ENCODE measurements at places on chromosomes 12 and 14.

GRCh38 chr12:113103756-113104450, 31.7 kb downstream of the RASAL1 start:
- DNase-seq = no peak

DNA sequence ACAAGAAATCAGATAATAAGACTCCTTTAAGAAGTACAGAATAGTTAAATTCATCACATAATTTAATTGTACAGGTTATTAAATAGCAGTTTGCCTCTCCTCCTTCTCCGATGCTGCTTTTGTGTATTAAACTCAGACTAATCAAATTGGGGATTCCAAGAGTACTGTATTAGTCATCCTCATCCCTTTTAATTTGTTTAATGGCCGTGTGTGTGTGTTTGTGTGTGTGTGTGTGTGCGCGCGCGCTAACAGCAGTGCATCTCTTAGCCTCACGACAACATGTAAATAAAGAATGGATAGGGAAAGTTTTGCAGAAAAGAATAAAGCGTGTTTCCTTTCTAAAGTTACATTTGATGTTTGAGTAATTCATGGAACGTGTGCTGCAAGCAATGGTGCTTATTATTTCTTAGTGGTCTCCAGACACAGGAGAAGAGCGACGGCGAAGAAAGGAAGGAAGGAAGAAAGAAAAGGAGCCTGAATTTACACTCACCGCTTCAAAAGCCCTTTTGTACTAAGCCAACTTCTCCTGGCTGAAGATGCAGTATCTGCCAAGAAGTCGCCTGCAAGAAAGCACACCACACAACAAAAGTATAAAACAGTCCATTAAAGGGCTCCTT, 220.3 kb downstream of the ASCL1 start:
- DNase-seq = no peak

DNA sequence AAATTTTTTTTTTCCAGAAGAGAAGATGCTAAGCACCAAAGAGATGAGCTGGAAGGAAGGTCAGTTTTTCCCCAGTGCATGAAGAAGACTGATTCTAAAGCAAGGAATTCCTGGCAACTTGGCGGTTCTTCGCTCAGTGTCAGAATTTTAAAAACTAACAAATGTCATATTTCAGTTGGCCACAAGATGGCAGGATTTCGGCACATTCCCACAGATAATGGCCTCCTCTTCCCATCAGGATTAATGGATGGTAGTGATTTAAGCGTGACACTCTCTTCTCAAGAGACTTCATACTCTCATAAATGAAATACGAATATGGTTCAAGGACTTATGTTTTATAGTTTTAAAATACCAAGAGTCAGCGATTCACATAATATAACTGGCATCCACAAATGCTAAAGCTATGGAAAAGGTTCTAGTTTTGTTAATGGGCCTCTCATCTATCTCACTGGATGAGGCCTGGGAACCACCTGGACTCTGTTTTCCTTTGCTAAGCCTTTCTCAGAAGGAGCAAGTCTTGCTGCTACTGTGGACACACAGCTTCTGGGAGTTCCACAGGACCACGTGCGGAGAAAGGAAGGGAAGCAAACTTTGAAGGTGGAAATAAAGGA, 46.1 kb upstream of the PTPRO start:
- DNase-seq = no peak

- DNase-seq = no peak
Observed at GRCh38 chr14:60977847-60978246, 3.0 kb downstream of the TRMT5 start.

DNA sequence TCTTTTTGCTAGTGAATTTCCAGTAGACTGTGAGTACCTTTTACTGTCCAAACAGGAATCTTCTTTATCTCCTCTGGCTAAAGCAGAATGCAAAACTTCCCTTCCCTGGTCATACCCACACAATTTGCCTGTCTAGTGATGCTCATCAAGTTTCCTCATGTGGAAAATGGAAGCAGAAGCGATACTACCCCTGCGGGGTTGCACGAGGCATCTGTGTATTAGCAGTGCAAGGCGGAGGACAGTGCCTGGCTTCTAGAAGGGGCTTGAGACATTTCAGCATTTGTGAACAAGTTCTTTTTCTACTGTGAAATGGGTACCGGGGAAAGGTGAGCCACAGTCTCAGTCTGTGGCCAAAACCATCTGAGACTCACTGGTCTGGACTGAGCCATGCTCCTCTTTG, 340.9 kb downstream of the AACS start:
- no peak for DNase-seq

GRCh38 chr14:38554026-38554425, 298.1 kb upstream of the CLEC14A start:
- no peak for DNase-seq

- no peak for DNase-seq
Observed at GRCh38 chr12:64801381-64801780, 23.1 kb upstream of the TBC1D30 start.

- DNase-seq = no peak
Observed at GRCh38 chr14:71138448-71139293, 231.4 kb downstream of the PCNX1 start.

GRCh38 chr12:43462741-43463140, 89.3 kb downstream of the ADAMTS20 start:
- no peak for DNase-seq

GRCh38 chr12:57232156-57232756, 2.7 kb downstream of the SHMT2 start:
- DNase-seq = no peak

Data from GM18507 (cell line).